Stimulated activated CD8-positive, alpha-beta memory T cell treated with anti-CD3 and anti-CD28 coated beads, Interleukin-7, amount 100 ng/mL, for 1 hour (primary cell): ENCODE measurements at places on chromosomes 4 and X.

- DNase-seq: no peak
Observed at GRCh38 chr4:144583658-144584057, 62.3 kb upstream of the HHIP start.

DNA sequence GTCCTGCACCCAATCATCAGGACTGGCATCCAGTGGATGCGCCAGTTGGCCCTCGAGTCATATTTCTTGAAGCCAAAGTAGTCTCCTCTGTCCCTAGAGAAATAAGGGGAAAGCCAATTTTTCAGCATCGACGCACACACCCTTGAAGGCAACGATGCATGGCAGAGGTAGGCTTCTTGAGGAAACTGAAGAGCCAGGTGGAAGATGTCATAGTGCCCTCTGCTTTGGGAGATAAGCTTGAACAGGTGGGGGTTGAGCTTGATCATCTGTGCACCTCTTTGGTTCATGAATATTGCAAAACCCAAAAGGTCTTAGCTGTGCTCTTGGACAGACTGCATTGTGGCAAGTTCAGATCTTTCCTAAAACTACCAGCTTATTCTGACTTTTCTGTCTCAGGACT, 34.6 kb upstream of the WDR1 start:
- no peak for DNase-seq

- DNase-seq: no peak
Observed at GRCh38 chr4:187999406-187999932, 3.9 kb downstream of the ZFP42 start.

- DNase-seq: no peak
Observed at GRCh38 chr4:26611372-26611771, 27.5 kb downstream of the TBC1D19 start.

- no peak for DNase-seq
Observed at GRCh38 chrX:73217621-73218020, 3.0 kb upstream of the NAP1L2 start.

- DNase-seq: no peak
Observed at GRCh38 chr4:38924353-38924752, 56.7 kb downstream of the FAM114A1 start.

DNA sequence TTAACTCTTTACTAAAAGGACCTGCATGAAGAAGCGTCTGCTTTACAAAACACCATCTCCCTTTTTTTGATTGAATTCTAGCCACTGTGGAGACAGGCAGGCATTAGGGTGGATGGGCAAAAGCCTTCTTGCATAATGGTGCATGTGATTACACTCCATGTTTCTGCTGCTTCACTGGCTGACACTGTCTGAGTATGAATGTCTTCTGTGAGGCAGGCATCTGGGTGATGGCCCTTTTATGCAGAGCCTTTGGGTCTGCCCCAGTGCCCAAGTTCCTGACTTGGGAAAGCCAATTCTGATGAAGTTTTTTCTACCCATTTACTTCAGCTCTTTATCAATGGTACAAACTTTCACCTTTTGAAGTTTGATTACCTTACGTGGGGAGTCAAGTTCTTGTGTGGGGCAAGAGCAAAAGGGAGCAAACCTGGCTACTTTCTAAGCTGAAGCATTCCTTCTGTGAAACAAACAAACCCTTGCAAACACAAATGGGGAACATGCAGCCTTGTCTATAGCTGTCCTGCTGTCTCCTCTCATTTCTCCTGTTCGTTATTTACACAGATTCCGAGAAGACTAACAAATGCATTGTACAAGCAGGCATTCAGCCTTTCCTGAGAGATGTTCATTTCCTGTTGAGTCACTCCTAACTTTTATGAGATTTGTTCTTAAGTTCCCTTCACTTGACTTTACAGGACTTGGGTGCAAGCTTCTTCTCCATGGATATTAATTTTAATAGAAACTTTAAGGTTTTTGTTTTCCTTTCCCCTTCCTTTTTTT, 301.9 kb downstream of the TLL1 start:
- DNase-seq: no peak

DNA sequence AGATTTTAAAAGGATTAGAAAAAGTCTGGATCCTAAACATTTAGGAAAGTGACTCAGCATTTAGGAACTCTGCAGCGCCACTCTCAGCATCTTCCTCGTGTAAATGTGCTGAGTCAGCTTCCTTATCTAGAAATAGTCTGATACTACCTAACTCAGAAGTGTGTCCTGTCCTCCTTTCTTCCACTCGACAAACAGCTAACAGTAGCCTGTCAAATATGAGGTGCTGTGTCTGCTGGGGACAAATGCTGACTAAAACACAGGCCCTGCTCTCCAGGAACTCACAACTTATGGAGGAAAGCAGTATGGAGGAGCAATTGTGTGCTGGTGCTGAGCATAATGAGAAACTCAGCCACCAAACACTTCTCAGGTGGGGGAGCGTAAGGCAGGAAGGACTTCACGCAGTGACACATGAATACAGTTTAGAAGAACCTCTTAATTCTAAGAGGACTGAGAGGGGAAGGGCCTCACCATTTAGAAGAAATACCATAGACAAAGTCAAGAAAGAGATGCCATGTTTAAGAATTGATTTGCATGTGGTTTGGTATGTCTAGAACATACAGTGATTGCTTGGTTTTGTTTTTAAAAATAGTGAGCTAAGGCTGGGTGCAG, 125.3 kb downstream of the SOWAHB start:
- no peak for DNase-seq

GRCh38 chrX:96771486-96771885, 86.8 kb downstream of the DIAPH2 start:
- no peak for DNase-seq

DNA sequence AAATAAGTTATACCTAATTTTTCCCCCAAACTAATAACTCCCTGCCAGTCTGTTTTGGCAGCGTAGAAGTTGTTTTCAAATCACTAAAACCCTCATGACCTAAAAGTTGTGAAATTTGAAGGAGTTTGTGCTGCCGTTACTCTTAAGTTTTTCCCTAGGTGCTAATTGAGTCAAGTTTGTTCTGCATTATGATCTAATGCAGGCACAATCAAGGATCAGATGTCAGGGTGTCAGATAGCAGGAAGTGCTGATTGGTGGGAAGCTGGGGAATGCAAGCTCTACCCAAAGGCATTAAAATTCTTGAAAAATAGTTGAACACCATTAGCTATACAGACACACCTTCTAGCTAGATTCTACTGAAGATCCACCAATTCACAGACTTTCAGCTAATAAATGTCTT, 51.9 kb downstream of the ARX start:
- DNase-seq: no peak

GRCh38 chr4:93879919-93880318, 51.4 kb downstream of the ATOH1 start:
- no peak for DNase-seq

DNA sequence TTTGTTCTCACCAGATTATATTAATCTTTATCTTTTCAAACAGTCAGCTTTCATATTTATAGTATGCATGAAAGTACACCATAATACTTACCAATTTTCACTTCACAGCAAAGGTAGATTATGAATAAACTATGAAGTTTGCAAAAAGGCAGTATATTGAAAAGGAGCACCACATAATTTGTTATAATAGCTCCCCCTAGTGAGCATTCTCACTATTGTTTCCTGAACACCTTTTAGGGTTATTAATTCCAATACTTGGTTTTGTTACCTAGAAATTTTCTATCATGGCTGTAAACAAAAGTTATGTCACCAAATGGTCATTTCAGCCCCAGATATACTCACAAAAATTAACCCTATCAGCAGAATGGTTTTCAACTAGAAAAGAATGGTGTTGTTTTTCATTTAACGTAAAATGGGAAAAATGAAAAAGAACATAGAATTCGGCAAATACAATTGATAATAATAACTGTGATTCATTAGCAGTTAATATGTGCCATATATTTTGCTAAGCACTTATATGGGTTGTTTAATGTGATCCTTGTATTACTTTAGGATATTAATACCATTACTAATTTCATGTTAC, 30.2 kb upstream of the NKX6-1 start:
- DNase-seq: no peak

DNA sequence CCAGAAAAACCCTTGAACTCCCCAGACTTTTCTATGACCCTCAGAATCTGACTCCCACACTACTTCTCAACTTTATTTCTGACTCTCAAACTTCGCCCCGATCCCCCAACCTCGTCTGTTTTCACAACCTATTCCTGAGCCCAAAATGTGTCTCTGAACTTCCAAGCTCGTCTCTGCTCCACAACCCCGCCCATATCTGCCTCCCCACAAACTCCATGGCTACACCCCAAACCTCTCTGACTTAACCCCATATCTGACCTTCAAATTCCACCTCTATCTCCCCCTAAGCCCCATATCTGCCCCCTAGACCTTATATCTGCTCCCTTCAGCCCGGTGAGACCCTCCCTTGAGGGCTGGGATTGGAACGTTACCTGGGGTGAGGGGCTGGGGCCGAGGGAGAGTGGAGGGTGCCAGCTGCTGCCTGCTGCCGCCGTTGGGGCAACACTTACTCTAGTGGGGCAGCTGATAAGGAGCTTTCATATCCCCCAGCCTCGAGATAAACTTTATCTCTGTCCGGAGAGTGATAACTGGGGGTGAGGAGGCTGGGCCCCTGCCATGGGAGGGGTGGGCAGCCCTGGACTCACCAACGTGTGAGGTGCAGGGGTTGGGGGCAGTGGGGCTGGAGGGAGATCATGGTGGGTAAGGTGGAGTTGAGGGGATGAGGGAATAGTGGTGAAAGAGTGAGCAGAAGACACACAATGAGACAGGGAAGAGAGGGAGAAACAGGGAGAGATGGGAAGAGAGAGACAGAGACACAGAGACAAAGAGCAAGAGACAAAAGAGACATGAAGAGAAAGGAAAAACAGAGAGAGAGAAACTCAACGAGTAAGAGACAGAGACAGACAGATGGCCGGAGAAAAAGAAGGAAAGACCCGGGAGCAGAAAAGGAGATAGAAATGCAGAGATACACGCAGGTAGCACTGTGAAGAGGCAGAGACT, 1.4 kb downstream of the GATA1 start:
- no peak for DNase-seq

- DNase-seq: no peak
Observed at GRCh38 chr4:118739022-118739713, 54.0 kb downstream of the METTL14 start.

DNA sequence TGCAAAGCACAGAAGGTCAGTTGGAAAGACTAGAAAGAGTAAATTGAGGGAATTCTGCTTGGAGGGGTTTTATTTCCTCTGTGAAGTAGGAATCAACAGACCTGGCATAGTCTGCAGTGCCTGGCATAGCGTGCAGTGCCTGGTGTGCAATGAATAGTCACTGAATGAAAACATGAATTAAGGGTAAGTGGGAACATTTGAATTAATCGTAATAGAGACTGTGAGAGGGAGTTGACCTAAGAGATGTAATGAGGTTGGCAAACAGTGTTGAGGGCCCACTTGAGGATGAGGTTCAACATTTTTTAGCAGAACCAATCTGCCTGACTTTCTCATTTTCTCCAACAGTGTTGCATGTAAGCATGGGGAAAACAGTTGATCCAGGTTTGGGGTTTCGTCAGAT, 377.2 kb upstream of the FTHL17 start:
- DNase-seq: no peak

GRCh38 chr4:76301068-76301774, 5.3 kb upstream of the STBD1 start:
- no peak for DNase-seq

DNA sequence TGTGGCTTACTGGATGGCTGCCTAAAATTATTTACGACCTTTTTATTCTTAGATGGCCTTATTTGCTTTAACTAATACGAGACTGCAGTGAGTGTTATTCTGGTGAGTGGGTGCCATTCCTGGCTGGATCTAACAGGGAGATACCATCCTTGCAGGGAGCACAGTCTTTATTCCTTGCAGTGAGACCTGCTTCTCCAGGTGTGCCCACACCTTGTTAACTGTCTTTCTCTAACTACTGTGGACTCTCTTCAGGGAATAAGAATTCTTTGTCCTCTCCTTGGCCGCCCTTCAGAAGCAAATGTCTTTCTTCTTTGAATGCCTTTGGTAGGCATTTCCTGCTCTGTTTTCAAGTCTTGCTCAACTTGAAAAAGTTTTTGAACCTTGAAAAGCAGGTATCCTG, 34.1 kb upstream of the STOX2 start:
- no peak for DNase-seq

GRCh38 chr4:114691865-114692264, 93.3 kb downstream of the UGT8 start:
- DNase-seq: no peak

DNA sequence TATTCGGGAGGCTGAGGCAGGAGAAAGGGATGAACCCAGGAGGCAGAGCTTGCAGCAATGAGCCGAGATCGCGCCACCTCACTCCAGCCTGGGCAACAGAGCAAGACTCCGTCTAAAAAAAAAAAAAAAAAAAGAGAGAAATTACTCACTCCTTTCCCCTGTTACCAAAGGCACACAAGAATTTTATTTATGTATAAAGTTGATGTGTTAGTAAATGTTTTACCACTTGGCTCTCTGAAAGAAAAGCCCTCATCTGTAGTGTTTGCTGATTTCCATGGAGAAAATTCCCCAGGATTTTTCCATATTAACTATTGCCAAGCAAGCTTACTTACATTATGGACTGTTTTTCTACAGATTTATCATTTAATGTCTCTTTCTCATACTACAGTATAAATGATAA, 142.1 kb upstream of the PABPC4L start:
- DNase-seq: no peak

- no peak for DNase-seq
Observed at GRCh38 chr4:158444621-158445020, 77.1 kb upstream of the RXFP1 start.

DNA sequence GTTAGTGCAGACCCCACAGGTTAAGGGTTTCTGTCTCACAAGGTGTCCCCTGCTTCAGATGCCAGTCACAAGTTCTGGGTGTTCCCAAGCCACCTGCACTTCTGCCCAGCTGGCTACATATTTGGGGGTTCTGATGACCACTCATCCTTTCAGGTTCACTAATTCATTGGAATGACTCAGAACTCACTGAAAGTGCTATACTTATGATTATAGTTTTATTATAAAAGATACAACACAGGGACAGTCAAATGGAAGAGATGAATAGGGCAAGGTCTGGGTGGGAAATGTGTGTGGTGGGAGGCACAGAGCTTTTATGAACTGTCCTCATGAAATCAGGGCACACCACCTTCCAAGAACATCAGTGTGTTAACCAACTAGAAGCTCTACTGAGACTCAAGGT, 97.7 kb upstream of the CASK start:
- DNase-seq: no peak

DNA sequence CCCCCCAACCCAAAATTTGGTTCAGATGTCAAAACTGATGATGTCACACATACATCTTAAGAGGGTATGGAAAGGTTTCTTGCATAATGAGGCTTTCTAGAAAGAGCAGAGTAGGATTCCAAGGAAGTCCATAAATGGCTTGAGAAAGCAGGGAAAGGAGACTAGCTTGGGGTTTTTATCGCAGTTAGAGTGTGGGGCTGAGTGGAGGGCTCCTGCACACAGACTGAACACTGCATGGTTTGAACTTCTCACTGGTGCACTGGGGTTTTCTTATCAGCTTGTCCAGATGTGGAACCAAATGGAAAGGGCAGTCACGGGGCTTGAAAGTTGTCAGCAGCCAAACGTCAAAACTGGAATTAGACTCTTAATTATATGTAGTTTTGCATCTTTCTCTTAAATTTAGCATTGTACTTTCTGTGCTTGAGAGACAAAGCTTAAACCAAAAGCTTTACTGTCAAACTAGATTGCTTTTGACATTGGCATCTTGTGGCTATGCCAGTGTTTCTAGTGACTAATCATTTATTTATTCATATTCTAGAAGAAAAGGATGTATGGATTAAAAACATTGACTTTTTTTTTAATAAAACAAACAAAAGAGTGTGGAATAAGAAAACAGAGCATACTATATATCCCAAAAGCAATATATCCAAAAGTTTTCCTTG, 78.3 kb upstream of the STIM2 start:
- no peak for DNase-seq

GRCh38 chr4:123536225-123536624, 139.6 kb downstream of the SPRY1 start:
- DNase-seq: no peak
